Hair follicular keratinocyte (primary cell): ENCODE measurements at places on chromosomes 2 and 18. TPM values are rescaled to one million over a fixed set of nuclear protein-coding genes. Genes with fewer than 3 reads are reported as not detected.

Gene PPP1R1C
- 8.6 and 15.3 TPM in 2 replicates for total RNA-seq

Gene CHPF
- total RNA-seq = 171 and 235 TPM in 2 replicates

Gene TEX44
- total RNA-seq = not detected in 2 replicates

Gene PTPRN
- total RNA-seq = 0.08 TPM in 1 of 2 replicates, not detected in the other

Gene ZEB2
- 0.23 TPM in 1 of 2 replicates, not detected in the other for total RNA-seq
